ENCODE measurements at places on chromosomes 7 and 10.

DNA sequence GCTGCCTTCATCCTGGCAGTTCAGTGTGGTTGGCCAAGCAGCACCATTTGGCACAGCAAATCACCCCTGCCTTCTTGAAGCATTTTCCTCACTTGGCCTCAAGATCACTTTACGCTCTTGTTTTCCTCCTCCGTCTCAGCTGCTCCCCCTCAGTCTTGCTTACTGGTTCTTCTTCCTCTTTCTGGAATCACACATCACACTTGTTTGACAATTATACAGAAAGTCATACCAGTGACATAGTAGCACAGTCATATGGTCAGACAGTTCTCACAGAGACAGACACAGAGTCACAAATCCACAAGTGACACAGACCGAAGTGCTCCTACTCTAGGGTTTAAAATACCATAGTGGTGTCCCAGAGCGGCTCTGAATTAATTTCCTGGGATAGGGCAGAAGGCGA lies 43.8 kb upstream of the ARL4A start:
- no peak for DNase-seq

- no peak for DNase-seq
Observed at GRCh38 chr7:157014635-157015555, 4.4 kb upstream of the MNX1 start.

GRCh38 chr10:525565-526315 lies 163.7 kb downstream of the DIP2C start:
- DNase-seq = no peak

DNA sequence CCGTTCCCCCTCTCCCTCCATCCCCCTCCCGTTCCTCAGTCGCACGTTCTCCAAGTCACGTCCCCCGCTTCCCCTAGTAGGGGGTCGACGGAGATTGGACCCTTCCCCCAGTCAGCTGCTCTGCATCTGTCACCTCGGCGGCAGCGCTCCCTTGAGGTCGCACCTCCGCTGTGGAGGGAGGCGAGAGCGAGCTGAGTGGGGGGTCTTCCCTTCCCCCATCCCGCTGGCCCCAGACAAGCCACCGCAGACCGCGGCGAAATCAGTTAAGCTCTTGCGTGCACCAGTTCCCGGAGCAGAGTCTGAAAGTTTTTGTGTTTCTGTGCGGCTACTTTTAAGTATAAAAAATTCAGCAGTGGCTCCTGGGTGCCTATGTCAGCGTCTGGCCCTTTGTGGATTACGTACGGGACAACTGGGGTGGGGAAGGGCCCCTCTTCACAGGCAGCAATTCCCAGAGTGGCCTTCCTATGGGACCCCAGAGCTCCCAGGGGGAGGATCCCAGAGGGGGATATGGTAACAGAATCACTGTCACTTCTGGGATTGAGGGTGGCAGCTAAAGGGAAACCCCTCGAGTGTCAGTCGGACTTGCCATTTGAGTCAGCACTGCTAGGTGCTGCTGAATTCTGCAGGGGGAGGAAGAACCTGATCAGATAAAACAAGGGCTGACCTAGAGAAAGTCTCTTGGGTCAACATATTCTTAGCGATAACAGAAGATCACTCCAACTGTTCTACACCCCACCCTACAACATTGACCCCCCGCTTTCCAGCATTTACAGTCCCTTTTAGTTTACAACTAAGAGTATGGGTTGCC lies 12.5 kb upstream of the DDIT4 start:
- no peak for DNase-seq

DNA sequence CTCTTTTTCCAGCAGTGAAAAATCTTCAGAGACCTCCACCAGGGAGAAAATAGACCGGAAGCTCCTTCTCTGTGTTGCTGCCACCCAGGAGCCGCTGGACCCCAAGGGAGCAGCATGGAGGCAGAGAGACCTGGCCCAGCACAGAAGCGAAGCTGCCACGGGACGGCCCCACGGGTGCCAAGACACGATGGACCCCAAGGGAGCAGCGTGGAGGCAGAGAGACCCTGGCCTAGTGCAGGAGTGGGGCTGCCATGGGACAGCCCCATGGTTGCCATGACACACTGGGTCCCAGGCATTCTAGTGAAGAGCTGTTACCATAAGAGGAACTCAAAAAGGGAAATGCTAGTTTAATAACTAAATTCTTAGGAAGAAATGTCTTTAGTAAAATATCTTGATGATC lies 186.3 kb downstream of the PTPRN2 start:
- DNase-seq = no peak

DNA sequence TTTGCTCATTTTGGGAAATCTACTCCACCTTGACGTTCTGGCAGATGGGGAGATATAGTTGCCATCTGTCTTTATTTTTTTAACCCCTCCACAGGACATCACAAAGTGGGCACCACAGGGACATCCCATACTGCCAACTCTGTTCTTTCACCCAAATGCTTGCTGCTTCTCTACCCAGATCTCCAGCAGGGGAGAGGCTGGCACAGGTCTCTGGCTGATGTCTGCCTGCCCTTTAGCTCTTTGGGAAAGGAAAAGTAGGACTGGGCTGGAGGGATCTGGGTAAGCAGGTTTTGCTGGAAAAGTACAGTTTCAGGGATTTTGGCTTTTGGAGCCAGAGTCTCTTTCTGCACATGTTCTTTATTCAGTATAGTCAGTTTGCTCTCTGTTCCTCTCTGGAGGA lies 156.7 kb downstream of the ANLN start:
- DNase-seq = no peak

GRCh38 chr10:5103481-5103880 lies 9.3 kb downstream of the AKR1C3 start:
- DNase-seq = no peak

GRCh38 chr10:117260084-117260483 lies 19.2 kb downstream of the SLC18A2 start:
- DNase-seq = no peak

GRCh38 chr7:101956130-101956529 lies 138.7 kb downstream of the CUX1 start:
- DNase-seq = no peak

GRCh38 chr10:6211341-6211670 lies 8.6 kb downstream of the PFKFB3 start:
- DNase-seq = no peak

GRCh38 chr7:150377635-150378034 lies 1.5 kb upstream of the ZNF775 start:
- DNase-seq = no peak

- no peak for DNase-seq
Observed at GRCh38 chr10:117830787-117831212, 215.9 kb downstream of the RAB11FIP2 start.

- DNase-seq = no peak
Observed at GRCh38 chr7:134780166-134780828, 863 bp downstream of the CALD1 start.

GRCh38 chr10:22851865-22852239 lies 76.0 kb upstream of the ARMC3 start:
- DNase-seq = no peak

Measured in HFF-Myc (cell line).